ENCODE measurements at places on chromosomes 1 and 21. TPM values are rescaled to one million over a fixed set of nuclear protein-coding genes. Genes with fewer than 3 reads are reported as not detected.

- DNase-seq, result no peak
These were observed 13.2 kb downstream of the MX1 start for GRCh38 chr21:41439248-41439647.

DNA sequence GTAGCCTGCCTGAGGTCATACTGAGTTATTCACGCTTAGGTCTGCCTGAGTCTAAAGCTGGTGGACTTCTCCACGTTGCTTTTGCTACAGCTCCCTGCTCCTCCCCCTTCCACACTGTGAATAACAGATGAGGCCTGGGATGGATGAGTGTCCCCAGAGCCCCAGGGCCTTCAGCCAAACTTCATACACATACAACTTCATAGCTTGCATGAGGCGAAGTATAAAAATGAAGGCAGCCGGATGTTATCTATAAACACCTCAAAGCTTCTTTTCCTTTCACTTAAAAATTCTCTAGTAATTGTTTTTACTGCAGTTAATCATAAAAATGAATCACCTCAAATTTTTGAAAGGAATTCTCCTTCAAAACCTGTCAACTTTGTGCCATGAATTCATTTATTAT, 70.2 kb downstream of the DAB1 start:
- no peak for DNase-seq

GRCh38 chr1:31736675-31737074, 27.5 kb downstream of the ADGRB2 start:
- no peak for DNase-seq

- DNase-seq, result no peak
These were observed 330.7 kb downstream of the SMYD3 start for GRCh38 chr1:246176126-246177024.

- no peak for DNase-seq
These were observed 167.4 kb downstream of the TNFSF18 start for GRCh38 chr1:172883387-172883791.

DNA sequence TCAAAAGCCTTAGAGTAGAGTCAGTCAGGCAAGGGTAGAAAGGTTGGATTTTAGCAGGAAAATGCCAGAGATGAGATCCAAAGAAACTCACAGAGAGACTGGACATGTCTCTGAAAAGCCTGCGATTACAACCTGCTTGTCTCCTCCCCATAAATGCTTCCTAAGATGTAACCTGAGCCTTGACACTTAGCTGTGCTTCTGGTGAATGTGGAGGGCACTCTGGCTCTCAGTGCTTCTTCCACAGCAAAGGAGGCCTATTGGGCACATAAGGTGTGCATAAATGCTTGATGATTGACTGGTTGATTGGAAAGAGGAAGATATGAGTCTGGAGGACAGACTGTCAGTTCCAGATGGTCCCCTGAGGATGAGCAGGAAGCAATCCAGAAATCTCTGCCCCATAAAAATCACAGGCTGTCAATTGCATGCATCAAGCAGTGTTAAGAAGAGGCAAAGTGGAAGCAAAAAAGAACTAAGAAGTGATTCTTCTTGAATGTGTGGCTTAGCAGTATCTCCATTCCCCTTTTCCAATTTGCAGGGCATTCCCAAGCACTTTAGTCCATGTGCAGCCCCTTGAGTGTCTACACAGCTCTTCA, 236.2 kb upstream of the RRP15 start:
- DNase-seq, result no peak

DNA sequence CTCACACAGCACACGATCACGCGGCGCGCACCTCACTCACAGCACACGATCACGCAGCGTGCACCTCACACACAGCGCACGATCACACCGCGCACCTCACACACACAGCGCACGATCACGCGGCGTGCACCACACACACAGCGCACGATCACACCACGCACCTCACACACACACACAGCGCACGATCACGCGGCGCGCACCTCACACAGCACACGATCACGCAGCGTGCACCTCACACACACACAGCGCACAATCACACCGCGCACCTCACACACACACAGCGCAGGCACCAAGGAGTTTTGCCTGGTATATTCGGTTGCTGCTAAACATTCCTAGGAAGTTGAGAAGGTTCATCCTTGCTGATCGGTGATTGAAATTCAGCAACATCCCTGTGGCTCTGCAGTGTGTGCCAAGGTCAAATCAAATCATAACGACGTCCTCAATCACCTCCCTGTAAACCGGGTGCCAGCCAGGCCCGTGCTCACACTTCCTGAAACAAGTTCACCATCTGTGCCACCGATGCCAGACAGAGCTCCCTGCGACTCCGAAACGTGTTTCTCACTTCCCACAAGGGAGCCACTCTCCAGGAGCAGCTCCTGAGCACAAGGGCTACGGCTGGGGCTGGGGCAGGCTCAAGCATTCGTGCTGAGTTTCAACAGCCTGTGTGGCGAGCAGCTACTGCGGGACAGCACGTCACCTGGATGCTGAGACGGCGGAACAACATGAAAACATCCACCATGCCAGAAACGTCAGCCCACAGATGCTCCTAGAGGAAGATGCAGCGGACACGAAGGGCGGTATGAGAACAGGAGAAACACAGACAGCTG, 30.2 kb downstream of the WDR4 start:
- DNase-seq, result no peak

DNA sequence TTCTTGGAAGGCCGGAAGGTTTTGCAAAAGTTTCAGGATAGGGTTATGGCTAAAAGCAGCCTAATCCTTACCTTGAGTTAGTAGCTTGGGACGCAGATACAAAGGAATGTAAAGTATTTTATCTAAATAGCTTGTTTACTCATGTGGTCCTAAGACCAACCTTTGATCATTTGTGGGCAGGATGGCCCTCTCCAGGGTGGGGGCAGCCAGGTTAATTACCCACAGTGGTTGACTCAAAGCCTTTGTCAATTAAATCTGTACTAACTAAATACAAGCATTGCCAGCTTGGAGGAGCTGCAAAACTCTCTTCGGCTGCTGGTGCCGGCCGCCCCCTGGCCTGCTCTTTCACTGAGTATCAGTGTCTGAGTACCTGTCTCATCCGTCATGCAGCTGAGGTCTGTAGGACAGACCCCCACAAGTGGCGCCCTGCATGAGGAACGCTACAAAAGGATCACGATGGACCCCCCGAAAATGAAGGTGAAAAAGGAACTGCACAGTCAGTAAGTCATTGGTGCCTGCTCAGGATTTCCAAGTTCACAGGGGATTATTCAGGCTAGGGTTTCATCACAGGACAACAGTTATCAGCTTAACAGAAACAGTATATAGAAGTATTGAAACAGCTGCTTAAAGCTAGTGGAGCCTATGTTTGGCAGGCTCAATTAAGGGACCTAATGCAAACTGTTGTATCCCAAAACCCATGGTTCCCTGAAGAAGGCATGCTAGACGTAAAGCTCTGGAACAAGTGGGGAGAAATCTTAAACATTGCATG, 212.5 kb upstream of the MAP1LC3C start:
- no peak for DNase-seq

DNA sequence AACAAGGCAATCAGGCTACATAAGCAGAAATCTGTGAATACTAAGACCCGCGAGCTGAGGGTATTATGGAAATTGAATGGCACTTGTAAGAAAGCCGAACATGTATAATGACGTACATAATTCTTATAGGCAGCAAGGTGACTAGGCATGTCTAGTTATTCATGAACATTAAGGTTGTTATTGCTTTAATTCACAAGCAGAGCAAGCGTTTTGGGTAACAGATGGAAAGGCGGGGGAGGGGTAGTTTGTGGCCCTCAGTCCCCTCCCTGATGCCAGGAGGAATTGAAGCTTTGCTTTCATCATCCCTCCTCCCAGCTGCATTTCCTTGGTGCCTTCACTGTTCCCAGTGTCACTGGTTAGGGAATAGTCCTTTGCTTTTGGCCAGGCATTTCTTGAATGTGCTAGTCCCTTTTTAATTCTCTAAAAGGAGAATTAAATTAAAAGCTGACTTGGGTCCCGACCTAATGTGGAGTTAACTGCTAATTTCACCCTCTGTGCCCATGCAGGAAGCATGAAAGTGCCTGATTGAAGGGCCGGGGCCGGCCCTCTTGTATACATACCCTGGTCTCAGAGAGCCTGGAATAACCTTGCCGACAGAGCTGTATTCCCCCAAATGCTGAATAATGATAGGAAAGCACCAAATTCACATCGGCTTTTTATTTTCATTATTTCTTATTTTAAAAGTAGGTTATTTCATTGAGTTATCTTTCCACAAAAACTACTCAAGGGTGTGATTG, 42.5 kb downstream of the RYR2 start:
- DNase-seq, result no peak

DNA sequence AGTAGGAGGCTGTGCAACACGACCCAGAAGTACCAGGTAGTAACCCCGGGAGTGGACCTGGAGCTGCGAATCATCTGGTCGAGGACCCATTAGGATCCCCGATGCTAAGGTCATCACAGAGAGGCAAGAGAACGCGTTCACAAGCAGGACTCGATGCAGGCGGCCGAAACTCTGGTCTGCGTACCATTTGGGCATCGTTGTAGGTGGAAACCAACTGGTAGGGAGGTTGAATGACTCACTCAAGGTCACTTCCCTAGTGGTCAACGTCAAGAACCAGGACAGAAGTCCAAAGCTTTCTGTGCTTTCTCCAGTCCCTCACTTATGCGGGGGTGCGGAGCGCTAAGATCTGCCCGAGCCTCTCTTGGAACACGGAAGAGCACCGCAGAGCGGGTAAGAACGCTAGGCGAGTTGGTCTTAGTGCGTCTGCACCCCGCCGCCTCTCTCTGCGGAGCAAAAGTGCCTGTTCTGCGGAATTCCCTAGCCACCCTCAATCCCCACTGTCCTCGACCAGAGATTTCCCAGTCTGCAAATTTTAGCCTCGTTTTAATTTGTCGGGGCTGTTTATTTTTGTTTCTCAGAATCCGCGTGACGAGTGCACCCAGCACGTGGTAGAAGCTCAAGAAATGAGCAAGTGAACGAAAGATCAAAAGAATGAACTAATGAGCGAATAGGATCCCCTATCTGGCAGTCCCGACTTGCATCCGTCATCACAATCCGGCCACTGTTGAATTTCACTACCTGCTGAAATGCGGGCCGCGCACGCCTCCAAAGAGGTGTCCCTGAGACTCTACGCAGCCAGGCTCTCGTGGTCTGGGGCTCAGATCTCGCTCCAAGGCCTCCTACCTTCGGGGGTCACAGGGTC, 12.2 kb downstream of the HLX start:
- no peak for DNase-seq

- DNase-seq, result no peak
These were observed 163.6 kb upstream of the ARHGEF16 start for GRCh38 chr1:3290915-3291314.

GRCh38 chr21:25636727-25637126, 2.3 kb upstream of the JAM2 start:
- no peak for DNase-seq

DNA sequence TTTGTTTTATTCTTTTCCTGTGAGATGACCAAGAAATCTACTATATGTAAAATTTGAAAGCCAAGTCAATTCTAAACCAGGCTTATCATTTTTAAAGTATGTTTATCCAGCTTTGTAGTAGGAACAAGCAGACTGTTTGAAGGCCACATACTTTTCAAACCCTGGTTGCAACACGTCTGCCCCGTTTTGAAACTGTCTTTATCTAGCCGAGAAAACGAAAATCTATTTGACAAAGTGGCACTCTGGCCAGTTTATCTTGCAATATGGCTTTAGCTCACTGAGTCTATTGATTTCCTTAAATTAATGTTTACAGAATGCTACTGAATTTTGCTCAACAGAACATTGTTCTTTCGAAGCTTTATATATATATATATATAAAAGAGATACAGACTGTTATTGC, 39.7 kb downstream of the PROX1 start:
- no peak for DNase-seq

SDC3 gene
- 54.2 TPM for total RNA-seq

LRRC38 gene
- total RNA-seq, result 2.6 TPM

TRNP1 gene
- 39.2 TPM for total RNA-seq

FAM72A gene
- 4.3 TPM for total RNA-seq

CRYAA gene
- not detected for total RNA-seq
